ENCODE measurements at places on chromosomes 6 and 20. TPM values are rescaled to one million over a fixed set of nuclear protein-coding genes. Genes with fewer than 3 reads are reported as not detected.

- H3K4me1 ChIP-seq: no peaks in the 10 kb centered on the region
- no peaks in the 10 kb centered on the region for H3K27me3 ChIP-seq
- H3K36me3 ChIP-seq: no peaks in the 10 kb centered on the region
Observed at GRCh38 chr20:6680441-6680840, 87.0 kb upstream of the BMP2 start.

- peaks cover 4% of the 10 kb centered on the region for H3K27me3 ChIP-seq
- no peak for DNase-seq
- peaks cover 5% of the 10 kb centered on the region for H3K4me1 ChIP-seq
Observed at GRCh38 chr20:37490663-37491350, 30.2 kb upstream of the NNAT start.

DNA sequence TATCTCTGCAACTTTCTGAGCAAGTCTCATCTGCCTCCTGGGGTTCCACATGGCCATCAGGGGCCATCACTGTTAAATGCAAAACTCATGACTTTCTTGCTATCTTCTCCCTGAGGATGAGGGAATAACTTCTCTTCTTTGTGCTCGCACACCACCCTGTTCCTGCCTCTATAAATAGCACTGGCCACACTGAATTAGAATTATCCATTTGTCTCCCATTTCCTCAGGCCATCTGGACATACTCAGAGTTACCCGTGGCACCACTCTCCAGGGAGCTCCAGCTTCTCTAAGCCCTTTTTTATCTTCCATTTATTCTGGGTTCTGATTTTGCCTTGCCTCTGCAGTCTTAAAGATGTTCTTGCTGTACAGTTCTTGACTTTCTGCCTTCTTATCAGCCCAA lies 72.8 kb upstream of the ECI2 start:
- peaks cover 2% of the 10 kb centered on the region for H3K4me1 ChIP-seq
- no peak overlapping the region for H3K4me3 ChIP-seq
- DNase-seq: no peak
- no peak overlapping the region for H3K27ac ChIP-seq
- H3K27me3 ChIP-seq: peaks cover 13% of the 10 kb centered on the region

GRCh38 chr6:131460614-131461000 lies 112.4 kb upstream of the ARG1 start:
- H3K4me1 ChIP-seq: no peaks in the 10 kb centered on the region
- no peak overlapping the region for H3K27ac ChIP-seq
- peaks cover 36% of the 10 kb centered on the region for H3K27me3 ChIP-seq
- no peak overlapping the region for H3K4me3 ChIP-seq
- DNase-seq: no peak

The HRH3 gene
- not detected for total RNA-seq
